ENCODE measurements at places on chromosomes 11 and 22.

GRCh38 chr22:36332623-36333332 is 55.0 kb downstream of the MYH9 start:
- DNase-seq = peak; percentile 54

- DNase-seq = no peak
Observed at GRCh38 chr22:39234867-39235687, 9.7 kb downstream of the PDGFB start.

DNA sequence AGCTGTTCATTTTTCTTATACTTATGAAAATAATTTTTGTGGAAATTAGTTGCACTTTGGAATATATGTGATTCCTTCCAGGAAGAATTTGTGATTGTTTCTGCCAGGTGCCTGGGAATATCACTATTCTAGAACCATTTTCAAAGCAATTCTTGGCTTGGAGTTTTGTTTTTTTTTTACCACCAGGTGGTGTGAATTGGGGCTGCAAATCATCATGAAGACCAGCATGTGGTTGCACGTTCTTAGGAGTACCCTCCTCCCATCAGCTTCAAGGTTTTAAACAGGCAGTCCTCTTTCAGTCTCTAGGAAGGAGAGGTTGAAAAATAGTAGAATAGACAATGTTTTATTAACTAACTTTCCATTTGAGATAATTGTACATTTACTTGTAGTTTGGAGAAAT is 25.9 kb downstream of the USP47 start:
- DNase-seq = no peak

- no peak for DNase-seq
Observed at GRCh38 chr11:88538098-88538497, 200.6 kb upstream of the CTSC start.

DNA sequence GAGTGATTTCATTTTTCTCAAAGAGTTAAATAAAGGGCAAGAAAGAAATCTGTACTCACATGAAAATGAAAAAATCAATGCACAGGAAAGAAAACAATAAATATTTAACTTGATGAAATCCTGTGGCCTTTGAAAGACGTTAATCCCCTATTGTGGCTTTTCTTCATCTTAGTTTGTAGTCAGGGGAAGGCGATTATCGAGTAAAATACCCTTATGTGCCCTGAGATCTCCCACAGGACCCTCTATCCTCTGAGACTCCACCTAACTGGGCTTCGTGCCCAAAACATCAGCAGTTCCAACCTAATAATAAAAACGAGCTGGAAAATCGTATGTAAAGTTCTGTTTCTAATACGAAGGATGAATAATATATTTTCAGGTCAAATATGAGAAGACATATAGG is 208.2 kb upstream of the ZC3H12C start:
- DNase-seq = no peak

DNA sequence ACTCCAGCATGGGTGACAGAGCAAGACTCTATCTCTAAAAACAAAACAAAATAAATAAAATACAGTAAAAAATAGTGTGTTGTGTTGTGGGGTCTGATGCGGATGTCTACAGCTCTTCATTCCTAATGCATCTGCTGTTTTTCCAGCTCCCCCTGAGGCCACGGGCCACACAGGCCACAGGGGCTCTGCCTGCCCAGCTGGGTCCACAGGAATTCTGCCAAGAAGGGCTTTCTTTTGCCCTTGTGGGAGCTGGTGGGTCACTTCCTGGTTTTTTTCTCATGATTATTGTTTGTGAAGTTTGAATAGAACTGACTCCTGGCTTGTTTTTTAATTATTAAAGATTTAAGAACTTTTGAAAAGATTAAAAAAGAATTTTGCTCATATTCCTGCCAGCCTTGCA is 67.4 kb upstream of the CLDN5 start:
- DNase-seq = no peak

DNA sequence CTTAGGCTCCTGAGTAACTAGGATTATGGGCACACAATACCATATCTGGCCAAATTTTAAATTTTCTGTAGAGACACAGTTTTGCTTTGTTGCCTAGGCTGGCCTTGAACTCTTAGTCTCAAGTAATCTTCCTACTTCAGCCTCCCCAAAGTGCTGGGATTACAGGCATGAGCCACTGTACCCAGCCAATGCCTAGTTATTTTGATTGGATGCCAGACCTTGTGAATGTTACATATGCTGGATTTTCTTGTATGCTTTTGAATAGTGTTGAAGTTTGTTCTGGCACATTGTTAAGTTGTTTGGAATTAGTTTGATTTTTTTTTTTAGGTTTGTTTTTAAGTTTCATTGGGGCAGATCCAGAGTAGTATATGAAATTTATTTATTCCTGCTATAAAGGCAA is 110.7 kb upstream of the ANO5 start:
- DNase-seq = no peak

GRCh38 chr11:11409901-11410300 is 56.9 kb upstream of the CSNK2A3 start:
- DNase-seq = no peak

GRCh38 chr11:46332568-46333393 is 14.5 kb upstream of the DGKZ start:
- peak; percentile 61 for DNase-seq

GRCh38 chr11:2484576-2485125 is 39.8 kb downstream of the KCNQ1 start:
- no peak for DNase-seq

- DNase-seq = no peak
Observed at GRCh38 chr11:115430345-115430744, 73.9 kb downstream of the CADM1 start.

- DNase-seq = no peak
Observed at GRCh38 chr11:727281-727701, 20.0 kb upstream of the TALDO1 start.

GRCh38 chr11:73468590-73469161 is 92.5 kb downstream of the RELT start:
- DNase-seq = no peak

- DNase-seq = no peak
Observed at GRCh38 chr11:96925862-96926261, 536.0 kb downstream of the JRKL start.

GRCh38 chr11:130034236-130034635 is 31.6 kb upstream of the PRDM10 start:
- DNase-seq = no peak

DNA sequence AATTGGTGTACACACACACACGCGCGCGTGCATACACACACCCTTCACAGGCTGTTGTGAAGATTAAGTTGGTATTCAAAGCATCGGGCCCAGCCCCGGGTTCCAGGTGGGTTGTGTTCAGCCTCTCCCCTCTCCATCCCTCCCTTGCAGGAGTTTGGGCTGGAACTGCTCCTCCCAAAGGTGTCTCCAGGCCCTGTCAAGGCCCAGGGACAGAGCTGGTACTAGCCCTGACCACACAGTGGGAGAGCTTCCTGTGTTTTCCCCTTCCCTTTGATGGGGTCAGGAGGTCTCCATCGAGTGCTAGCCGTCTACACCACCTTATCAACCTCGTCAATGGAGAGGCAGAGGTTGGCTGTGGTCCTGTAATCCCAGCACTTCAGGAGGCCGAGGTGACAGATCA is 36.5 kb upstream of the CSNK1E start:
- DNase-seq = peak; percentile 24

DNA sequence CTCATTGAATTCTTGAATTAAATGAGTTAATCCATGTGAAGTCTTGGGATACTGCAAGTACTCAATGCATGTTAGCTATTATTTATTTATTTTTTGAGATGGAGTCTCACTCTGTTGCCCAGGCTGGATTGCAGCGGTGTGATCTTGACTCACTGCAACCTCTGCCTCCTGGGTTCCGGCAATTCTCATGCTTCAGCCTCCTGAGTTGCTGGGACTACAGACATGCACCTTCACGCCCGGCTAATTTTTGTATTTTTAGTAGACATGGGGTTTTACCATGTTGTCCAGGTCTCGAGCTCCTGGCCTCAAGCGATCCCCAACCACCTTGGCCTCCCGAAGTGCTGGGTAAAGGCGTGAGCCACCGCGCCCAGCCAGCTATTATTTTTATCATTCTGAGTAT is 9.4 kb downstream of the MMP7 start:
- DNase-seq = no peak

GRCh38 chr11:11848891-11849746 is 7.3 kb downstream of the USP47 start:
- DNase-seq = peak; percentile 47

GRCh38 chr11:119284344-119285157 is 32.4 kb downstream of the MCAM start:
- no peak for DNase-seq

GRCh38 chr11:61380884-61381283 is 11.5 kb upstream of the TMEM216 start:
- DNase-seq = no peak

DNA sequence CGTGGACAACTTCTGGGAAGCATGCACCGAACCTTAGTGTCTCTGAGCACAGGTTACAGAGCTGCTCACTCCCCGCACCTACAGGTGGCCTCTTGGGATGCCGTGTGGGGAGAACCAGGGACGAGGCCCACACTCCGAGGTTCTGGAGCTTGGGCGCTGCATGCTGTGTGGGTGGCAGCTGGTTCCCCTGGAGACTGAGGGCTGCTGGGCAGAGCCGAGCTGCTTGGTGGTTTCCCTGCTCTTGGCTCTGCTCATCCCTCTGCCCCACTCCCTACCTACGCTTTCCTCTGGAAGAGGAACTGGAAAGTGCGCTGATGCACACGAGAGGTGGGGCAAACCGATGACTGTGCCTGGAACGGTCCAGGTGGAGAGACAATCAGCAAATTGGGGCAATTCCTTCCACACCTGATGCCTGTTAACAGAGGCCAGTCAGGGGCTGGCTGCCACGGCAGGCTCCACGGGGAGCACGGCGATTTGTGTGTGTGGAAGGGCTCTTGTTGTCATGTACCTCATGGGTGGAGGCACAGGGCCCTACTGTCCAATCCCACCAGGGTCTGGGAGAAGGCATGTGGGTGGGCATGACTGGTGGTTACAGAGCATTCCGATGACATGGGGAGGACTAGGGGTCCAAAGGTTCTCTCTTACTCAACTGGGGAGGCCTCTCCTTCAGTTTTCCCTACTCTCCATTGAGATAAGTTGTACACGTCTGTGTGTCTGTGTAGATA is 60.9 kb downstream of the ST14 start:
- no peak for DNase-seq

DNA sequence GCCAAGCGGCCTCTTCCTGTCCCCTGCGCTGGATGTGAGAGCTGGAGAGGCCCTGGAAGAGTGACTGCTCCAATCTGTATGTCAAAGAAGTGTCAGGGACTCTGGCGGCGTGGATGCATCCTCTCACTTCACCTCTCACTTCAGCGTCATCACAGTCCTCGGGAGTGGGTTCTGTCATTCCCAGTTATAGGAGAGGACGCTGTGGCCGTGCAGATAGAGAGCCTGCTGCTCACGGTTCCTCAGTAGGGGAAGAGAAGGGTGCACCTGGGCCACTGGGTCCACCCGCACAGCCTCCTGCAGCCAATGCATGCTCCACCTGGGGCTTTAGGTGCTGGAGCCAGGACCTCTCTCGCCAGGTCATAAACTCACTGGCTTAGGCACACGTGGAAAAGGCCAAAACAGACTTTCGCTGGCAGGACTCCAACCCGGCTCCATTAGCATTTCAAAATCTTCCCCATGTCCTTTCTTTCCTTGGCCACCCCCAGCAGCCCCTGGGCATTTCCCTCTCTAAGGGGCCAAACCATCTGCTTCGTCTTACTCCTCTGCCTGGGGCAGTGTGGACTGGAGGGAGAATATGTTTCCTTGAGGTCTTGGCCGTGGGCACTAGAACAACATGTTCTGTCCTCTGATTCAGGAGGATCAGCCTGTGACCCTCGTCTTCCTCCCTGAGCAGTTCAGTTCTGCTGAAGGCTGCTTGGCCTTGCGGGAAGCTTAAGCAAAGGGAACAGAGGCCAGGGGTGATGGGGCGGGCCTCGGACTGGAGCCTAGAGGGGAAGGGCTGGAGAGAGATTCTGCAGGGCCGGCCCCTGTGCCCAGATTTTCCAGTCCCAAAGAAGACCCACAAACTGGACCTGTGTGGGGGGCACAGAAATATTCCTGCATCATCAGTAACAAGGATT is 57.8 kb downstream of the ST14 start:
- DNase-seq = no peak

DNA sequence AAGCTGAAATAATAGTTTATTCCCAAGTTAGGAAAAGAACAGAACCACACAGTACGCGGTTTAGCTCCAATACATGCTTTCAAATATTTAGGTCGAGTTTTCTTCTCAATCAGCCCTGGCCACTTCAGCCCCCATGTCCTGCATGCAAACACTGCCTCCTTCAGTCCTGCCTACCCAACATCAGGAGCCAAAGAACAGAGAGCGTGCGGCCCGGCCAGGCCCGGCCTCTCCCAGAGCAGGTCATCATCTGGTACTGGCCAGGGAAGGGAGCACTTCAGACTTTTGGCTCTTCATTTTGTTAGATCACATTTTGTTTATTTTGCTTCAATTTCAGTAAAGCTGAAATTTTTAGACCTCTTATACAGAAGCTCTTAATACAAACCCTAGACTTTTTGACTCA is 6.7 kb downstream of the BRD1 start:
- no peak for DNase-seq

DNA sequence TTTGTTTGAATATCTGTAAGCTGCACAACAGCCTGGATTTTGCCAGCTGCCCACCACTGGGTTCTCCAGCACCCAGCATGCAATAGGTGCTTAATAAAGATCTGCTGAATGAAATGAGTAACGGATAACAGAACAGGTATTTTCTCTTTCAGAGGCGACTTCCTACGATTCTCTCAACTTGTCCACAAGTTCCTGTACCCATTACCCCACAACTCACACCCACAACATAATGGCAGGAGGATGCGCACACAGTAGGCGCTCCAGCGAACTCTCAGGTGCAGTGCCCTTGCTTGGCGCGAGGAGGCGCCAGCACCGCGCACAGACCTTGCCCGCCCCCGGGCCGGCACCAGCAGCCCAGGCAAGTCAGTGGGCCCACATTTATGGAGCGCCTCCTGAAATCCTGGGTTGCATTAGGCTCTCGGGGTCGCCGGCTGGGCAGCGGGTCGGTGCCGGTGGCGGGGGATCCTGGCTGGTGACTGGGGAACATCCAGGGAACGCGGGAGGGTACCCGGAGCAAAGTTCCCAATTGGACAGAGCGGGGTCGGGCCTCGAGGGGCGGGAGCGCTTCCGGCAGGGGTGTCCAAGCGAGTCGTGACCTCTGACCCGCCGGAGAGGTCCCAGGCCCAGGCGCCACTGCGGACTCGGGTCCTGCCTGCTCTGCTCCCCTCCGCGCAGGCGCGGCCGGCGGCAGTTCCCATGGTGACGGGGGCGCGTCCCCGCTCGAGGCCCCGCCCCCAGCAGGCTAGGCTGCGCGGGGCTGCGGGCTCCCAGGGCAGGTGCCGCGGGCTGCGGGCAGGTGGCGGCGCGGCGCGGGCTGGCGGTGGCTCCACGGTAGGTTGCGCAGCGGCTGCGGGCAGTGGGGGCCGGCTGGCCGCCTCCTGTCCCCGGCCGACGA is at the start of gene KIAA1671:
Gene KIAA1671, plus strand, starts transcription at position 775 of the 895 bp plus-strand sequence. CDS start 75,284 bp downstream, outside the sequence.
- DNase-seq = peak; percentile 95

GRCh38 chr11:134452838-134453155 is 40.8 kb upstream of the B3GAT1 start:
- DNase-seq = no peak

All from activated naive CD8-positive, alpha-beta T cell treated with anti-CD3 and anti-CD28 coated beads, Interleukin-2, amount 10 ng/mL, durations not matched to agents 7 days and 5 days (primary cell).